ENCODE measurements at places on chromosomes 7 and 10. TPM values are rescaled to one million over a fixed set of nuclear protein-coding genes. Genes with fewer than 3 reads are reported as not detected.

Gene PRPF18
- 6.4 TPM for polyA plus RNA-seq

Gene MBL2
- not detected for polyA plus RNA-seq

DNA sequence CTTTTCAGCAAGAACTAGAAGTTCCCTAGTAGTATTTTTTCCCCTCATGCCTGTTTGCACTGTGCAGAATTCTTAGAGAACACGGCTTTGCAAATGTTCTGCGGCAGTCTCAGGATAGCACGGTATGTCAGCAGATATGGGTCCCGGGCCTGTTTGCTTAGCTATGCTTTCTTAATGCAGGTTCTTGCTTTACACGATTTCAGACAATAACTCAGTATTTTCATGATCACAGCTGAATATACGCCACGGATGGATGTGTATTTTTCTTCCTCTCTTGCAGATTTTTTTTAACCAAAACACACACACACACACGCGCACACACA, 137.3 kb downstream of the HECW1 start:
- DNase-seq = no peak

GRCh38 chr7:112572669-112573301, 92.0 kb downstream of the LSMEM1 start:
- DNase-seq = no peak

GRCh38 chr10:66723608-66724400, 202.0 kb upstream of the LRRTM3 start:
- DNase-seq = no peak

GRCh38 chr10:11435581-11435981, 175.9 kb downstream of the USP6NL start:
- no peak for DNase-seq

- DNase-seq = no peak
Observed at GRCh38 chr7:36523371-36524101, 133.9 kb downstream of the ANLN start.

DNA sequence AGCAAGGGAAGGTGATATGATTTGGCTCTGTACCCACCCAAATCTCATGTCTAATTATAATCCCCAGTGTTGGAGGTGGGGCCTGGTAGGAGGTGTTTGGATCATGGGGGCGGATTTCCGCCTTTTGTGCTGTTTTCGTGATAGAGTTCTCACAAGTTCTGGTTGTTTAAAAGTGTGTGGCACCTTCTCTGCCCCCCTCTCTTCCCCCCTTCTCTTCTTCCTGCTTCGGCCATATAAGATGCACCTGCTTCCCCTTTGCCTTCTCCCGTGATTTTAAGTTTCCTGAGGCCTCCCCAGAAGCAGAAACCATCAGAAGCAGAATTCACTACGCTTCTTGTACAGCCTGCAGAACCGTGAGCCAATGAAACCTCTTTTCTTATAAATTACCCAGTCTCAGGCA, 21.1 kb downstream of the BTRC start:
- no peak for DNase-seq

DNA sequence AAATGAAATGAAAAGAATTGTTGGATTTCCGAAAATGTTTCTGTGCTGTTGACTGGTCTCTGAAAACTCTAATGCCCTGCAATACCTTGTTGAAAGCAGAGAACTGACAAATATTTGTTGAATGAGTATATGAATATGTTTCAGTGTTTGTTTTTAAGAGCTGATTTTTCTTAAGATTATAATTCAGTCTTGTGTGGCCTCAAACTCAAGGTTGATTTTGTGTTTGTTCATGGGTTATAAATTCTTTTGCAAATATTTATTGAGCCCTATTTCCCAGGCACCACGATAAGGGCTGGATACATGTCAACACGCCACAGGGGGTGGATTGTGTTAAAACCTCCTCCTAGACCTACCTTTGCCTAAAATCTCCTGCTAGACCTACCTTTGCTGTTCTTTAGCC, 203.9 kb upstream of the PLPP4 start:
- DNase-seq = no peak

- DNase-seq = no peak
Observed at GRCh38 chr7:97118306-97118917, 914 bp downstream of the SDHAF3 start.
